NCI-H187 treated with DMSO at 0.1 percent for 48 hours (cell line): ENCODE measurements at places on chromosomes 13 and 19.

DNA sequence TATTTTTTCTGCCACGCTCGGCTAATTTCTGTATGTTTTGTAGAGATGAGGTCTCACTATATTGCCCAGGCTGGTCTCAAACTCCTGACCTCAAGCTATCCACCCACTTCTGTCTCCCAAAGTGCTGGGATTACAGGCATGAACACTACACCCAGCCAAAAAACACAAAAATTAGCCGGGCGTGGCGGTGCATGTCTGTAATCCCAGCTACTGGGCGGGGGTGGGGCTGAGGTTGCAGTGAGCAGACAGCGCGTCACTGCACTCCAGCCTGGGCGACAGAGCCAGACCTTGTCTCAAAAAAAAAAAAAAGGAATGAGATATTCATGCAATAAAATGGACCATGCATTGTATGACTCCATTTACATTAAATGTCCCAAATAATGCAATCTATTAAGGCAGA lies 32.2 kb downstream of the VASP start:
- no peak for DNase-seq

GRCh38 chr19:4415352-4415751 lies 12.9 kb downstream of the CHAF1A start:
- DNase-seq: no peak

GRCh38 chr19:18772620-18773587 lies 18.2 kb downstream of the COMP start:
- no peak for DNase-seq

DNA sequence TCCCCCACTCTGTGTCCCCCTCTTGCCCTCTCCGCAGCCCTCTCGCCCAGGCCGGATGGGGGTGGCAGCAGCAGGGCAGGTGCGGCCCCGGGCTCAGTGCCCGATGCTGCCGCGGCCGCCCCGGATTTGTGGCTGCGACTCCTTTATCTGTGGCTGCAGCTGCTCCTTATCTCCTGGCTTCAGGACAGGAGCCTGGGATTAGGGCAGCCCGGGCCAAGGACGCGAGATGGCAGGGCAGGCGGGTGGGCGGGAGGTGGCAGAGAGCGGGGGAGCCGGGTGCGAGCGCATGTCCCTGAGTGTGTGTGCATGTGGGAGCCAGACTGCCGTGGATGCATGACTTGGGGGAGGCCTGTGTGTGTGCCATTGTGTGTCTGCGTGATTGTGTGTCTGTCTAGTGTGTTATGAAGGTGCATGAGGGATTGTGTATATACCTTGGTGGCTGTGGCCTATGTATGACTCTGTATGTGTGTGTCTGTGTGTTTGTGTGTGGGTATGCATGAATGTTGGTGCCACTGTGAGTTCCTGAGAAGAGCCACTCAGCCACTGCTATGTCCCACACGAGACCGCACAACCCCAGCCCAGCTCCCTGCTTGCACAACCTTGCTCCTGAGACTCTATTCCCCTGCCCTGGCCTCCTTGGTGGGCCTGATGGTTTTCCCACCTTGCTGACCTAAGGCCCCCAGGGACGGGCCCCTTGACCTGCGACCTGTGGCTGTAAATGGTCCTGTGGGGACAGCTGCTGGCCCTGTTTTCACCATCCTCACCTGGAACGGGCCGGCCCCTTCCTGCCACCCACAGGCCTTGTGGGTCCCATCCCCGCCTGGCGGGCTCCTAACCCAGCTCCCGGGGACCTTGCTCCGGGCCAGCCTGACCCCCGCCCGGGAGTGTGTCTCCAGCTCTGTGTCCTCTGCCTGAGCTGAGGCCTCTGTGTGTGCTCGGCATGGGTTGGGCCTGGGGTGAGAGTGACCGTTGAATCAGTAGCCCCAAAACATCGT lies 5.3 kb upstream of the NRTN start:
- DNase-seq: no peak
